ENCODE measurements at places on chromosomes 1 and 21. TPM values are rescaled to one million over a fixed set of nuclear protein-coding genes. Genes with fewer than 3 reads are reported as not detected.

C2CD4D gene
- total RNA-seq = not detected

SYPL2 gene
- not detected for total RNA-seq

C1QA gene
- total RNA-seq = not detected

AIRE gene
- total RNA-seq = not detected

SLFNL1 gene
- 0.51 TPM for total RNA-seq

PPM1J gene
- 0.74 TPM for total RNA-seq

KCNE1 gene
- total RNA-seq = 0.14 TPM

C8B gene
- total RNA-seq = not detected

SPEN gene
- 28.1 TPM for total RNA-seq

ERMAP gene
- 9.7 TPM for total RNA-seq

DNA sequence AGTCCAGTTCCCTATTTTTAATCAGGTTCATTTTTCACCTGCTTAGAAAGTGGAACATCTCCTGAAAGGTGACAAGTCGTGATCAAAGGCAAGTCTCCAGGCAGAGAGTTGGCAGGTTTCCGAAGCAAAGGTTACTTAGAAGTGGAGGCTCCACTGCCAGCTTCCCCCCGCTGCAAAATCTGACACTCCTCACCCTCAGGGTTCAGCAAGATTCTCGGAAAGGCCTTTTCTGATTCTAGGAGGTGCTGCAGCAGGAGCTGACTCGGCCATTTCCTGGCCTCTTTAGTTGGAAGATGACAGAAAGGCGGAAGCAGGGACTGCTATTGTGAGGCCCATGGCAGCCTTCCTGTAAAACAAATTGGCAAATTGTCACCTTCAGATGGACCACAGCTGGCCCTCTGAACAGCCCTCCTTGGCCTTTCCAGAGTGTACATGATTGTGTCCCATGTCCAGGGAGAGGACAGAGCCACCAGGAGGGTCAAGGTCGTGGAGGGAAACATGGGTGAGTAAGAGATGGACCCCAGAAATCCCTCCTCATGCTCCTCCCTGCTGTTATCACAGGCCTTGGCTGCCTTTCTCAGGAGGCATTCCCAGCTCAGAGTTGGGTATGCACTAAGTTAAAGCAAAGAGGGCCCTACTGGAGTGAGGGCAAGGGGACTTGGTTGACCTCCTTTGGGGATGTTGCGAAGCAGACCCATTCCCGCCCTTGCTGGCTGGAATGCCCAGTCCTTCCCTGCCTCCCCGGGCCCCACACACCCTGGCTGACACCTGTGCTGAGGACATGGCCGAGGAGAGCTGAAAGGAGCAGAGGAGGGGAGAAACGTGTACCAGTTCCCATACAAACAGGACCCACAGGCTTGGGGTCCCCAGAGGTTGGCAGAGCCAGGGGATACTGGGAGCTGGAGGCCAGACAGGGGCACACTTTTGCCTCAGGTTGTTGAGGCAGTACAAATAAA is 115.5 kb upstream of the IRF2BP2 start:
- DNase-seq = peak; percentile 66

- no peak for DNase-seq
Observed at GRCh38 chr1:38789498-38790169, 69.9 kb downstream of the RRAGC start.

DNA sequence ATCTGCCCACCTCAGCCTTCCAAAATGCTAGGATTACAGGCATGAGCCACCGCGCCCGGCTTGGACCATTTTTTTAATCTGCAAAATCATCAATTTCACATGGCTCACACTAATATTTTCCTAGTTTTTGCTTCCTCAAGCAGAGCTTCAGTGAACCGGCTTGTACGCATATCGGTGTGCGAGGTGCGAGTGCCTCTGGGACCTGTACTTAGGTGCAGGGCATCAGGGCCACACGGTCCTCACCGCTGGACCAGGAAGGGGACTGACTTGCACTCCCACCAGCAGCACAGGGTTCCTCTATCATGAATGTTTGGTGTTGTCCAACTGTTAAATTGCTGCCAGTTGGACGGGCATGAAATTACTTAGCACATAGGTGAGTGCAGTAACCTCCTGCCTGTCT is 15.4 kb upstream of the SHE start:
- no peak for DNase-seq

GRCh38 chr1:32742956-32743355 is 40.4 kb upstream of the SYNC start:
- no peak for DNase-seq

- no peak for DNase-seq
Observed at GRCh38 chr1:16017461-16018303, at the start of gene HSPB7. TSS of gene HSPB7 (minus strand) at chr1:16018043. CDS start at chr1:16017963, 80 bp downstream.

- no peak for DNase-seq
Observed at GRCh38 chr1:160112357-160112756, 3.2 kb upstream of the ATP1A2 start.

DNA sequence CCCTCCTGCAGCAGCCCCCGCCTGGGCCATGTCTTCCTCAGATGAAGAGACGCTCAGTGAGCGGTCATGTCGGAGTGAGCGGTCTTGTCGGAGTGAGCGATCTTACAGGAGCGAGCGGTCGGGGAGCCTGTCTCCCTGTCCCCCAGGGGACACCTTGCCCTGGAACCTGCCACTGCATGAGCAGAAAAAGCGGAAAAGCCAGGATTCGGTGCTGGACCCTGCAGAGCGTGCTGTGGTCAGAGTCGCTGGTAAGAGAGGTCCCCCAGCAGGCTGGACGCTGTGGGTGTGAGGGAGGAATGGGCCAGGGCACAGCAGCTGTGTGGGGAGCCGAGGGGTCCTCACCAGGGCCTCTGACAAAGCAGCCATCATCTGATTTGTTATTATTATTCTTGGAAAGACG is 58.0 kb downstream of the NDUFS5 start:
- DNase-seq = no peak

DNA sequence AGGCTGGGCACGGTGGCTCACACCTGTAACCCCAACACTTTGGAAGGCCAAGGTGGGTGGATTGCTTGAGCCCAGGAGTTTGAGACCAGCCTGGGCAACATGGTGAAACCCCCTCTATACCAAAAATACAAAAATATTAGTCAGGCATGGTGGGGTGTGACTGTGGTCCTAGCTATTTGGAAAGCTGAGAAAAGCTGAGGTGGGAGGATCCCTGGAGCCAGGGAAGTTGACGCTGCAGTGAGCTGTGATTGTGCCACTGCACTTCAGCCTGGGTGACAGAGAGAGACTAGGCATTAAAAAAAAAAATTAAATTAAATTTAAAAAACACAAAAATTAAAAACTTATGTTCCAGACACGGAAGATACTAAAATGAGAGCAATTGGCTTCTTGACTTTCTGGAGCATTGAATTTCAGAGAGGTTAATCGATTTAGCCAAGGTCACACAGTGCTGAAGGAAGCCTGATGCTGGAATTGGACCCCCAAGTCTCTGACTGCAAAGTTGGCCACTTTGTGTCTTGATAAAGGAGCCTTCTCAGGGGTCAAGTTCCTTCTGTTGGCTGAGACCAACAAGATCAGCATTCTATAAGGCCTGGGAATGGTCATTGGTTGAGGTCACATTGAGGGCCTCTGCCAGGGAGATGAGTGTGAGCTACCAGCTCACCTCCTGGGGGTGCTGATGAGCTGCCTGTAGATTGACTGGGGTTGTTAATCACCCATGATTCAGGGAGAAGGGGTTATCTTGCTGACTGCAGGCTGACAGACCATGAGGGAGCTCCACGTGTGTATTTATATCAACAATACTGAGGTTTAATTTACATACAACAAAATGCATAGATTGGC is 54.3 kb downstream of the RPS6KA1 start:
- peak; percentile 9 for DNase-seq

GRCh38 chr1:168119750-168120149 is 17.0 kb downstream of the GPR161 start:
- no peak for DNase-seq

DNA sequence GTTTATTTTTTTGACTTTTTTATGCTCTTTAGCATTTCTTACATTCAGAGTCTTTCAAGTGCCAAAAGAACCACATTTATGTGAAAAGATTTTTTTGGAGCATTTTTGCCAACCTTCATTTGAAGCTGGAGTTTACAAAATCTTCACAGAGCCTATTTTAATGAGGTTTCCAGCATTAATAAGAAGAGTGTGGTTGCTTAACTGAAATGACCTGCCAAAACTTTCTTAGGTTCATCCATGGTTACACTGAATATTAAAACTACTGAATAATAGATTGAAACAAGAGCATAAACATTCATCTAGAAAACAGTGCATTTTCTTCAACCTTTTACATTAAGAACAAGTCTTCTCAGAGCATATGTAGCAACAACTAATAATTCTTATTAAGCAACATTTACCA is 672.3 kb upstream of the CXADR start:
- DNase-seq = no peak

GRCh38 chr1:70286453-70286852 is 65.3 kb downstream of the SRSF11 start:
- DNase-seq = no peak

DNA sequence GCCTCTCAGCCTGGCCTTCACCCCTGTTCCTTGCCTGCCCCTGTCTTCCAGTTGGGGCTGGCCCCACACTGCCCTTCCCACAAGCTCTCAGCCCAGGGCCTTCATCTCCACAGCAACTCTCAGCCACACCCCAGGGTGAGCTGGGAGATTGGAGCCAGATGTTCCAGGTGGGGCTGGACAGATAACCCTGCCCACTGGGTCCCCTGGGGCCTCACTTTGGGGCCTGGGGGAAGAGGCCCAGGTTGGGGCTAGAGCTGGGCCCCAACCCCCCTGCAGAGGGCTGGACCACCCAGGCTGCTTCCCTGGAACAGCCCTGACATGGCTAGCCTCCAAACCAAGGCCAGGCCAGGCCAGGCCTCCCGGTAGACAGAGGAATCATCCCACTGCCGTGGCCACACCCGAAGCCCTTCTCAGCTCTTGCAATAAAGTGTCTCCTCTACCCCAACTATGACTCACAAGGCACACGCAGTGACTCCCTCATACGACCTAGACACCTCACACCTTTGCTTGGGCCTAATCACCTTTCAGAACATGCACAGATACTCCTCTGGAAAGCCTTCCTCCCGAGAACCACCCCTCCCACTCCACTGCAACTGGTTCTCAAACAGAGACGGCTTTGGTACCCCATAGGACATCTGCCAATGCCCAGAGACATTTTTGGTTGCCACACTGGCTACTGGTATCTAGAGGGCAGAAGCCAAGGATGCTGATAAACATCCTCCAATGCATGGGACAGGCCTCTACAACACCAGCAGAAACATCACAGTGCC is 22.2 kb downstream of the SLC2A1 start:
- DNase-seq = no peak

- no peak for DNase-seq
Observed at GRCh38 chr1:52179073-52179472, 37.2 kb downstream of the ZFYVE9 start.

DNA sequence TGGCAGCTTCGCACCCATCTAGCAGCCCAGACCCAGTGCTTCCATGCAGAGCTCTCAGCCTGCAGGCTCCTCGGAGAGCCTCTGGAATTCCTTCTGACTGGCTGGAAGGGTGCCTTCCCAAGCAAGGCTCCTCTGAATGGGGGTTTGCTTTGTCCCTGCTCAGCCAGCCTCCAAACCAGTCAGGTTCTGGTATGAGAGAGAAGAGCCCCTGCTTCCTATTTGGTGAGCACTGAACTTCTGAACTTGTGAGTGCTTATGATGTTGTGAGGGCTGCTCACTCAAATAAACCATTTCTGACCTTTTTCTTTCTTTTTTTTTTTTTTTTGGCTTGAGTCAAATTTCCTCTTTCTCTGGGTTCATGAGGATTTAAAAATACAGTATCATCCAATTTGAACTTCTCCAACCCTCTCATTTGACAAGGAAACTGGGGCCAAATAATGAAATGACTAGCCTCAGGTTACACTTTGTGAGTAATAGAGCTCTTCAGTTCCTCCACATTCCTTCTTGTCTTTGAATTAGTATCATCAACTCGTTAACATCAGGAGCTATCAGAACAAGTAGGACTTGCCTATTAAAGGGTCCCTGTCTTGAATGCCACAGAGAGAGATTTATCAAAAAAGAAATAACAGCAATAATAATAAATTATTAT is 39.6 kb downstream of the GFI1 start:
- no peak for DNase-seq

GRCh38 chr1:31441558-31441957 is 28.5 kb downstream of the SERINC2 start:
- DNase-seq = no peak

GRCh38 chr1:11174261-11174942 is 14.8 kb upstream of the ANGPTL7 start:
- DNase-seq = no peak

DNA sequence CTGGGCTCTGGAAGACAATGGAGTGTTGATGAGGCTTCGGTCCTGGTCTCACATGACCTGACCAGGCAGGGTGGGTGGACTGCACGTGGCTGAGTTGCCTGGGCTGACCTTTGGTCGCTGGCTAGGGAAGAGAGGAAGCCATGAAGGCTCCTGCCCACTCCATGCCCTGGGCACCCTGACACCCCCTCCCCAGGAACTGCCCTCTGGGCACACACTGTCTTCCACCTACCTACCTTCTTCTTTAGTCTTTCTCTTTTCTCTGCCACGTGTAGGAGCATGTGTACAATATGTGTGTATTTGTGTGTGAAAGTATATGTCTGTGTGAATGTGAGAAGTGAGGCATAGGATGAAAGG is 15.1 kb downstream of the POU3F1 start:
- DNase-seq = no peak

DNA sequence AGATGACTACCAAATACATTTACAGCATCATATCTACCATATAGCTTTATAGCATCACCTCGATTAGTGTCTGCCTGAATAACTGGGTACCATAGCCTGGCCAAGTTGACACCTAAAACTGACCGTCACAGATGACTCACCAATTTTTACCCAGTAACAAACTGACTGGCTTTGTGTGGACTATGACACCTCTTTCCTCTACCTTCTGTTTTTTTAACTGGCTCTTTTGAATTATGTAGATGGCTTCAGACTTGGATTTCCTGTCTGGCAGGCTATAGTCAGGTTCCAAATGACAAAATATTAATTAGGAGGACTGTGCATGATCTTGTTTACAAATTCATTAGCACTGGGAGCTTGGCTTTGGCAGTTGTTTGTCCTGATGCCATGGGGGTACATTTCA is 360.3 kb downstream of the TGFB2 start:
- DNase-seq = peak; percentile 50

GRCh38 chr1:88877382-88877825 is 14.0 kb downstream of the GTF2B start:
- DNase-seq = peak; percentile 54

DNA sequence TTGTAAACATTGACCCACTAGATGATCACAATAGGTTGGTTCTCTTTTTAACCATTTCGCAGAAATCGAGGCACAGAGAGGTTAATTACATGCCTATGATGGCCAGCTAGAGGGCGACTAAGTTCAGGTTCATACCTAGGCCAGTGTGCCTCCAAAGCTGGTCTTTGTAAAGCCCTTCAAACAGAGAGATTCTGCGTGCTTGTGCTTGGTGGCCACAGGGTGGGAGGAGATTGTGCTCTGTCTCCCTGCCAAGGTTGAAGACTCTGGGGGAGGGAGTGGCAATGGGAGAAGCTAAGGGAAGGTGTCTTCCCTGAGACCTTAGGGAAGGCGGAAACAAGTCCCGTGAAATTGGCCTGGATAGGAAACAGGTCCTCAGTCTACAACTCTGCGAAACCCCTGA is 59.1 kb upstream of the RBM15 start:
- DNase-seq = no peak

- peak; percentile 96 for DNase-seq
Observed at GRCh38 chr1:201916649-201917249, 28.1 kb downstream of the SHISA4 start.

All from dermis blood vessel endothelial cell (primary cell).